ENCODE measurements at places on chromosomes 13 and 19.

- no peak for DNase-seq
Measured at GRCh38 chr19:33347300-33347699, 26.2 kb upstream of the CEBPG start.

DNA sequence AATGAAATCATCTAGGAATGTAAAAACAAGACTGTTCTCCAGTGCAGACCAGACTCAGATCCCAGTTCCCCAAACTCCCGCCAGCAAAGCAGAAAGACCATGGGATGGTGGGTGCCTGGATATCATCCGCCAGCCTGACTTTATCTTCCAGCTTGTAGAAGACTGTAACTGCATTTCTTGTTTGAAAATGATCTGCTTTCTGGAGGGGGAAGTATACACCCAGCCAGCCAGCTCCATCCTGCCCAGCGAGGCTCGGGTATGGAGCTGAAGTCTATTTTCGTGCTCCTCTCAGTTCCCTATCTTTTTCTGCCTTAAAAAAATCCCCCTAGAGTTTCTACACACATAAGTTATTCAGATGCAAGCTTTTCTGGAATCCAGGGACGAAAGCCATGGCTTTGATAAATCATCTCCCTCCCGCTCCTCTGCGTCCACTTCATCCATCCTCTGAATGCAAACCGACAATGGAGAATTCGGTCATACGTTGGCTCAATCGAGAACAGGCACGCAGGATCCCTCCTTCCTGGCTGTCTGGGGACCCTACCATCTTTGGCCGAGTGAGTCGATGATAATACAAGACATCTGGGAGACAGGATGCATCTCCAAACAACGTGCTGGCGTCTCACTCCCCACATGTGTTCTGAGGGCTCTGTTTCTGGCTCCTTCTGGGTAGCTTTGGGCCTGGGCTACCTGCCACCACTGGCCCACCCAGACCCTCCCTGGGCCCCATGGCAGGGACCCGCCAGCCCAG is 31.2 kb downstream of the CEBPG start:
- no peak for DNase-seq

DNA sequence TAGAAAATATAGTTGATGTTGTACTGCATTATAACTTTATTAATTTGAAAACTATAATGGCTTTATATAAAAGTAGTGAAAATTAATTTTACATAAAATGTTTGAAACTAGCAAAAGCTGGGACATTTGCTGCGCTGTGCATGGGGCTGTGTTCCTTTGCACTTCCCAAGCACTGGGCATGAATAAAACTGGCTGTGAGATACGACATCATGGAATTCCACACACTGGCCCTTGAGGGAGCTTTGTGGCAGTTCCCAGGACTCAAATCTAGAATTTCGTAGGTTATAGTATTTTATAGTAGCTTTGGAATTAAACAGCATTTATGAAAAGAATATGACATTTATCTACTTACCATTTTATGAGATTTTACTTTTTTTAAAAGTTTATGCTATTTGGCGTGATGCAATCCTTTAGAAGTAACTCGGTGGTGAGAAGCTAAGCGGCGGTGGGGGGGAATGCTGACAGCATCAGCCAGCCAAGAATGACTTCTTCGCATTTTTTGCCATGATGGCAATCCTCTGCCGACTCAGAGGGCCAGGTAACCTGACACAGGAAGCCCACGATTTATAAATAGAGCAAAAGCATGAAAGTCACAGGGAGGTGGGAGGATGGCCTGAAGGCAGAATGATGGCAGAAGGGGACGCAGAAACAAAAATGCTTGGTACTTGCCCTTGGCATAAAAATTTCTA is 553.5 kb downstream of the MYO16 start:
- DNase-seq: no peak

GRCh38 chr19:46068345-46069258 is 27.8 kb upstream of the IGFL4 start:
- no peak for DNase-seq

DNA sequence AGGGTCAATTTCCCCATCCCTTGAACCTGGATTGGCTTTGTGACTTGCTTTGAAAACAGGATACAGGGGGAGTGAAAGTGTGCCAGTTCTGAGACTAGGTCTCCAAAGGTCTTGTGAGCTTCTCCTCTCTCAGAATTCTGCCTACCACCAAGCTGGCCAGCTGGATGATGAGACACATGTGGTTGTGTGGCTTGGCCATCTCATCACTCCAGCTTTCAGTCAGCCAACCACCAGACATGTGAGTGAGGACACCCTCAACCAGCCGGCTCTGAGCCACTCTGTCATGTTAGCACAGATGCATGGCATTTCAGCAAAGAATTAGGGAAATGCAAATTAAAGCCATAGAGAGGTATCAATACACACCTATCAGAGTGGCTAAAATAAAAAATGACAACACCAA is 29.5 kb downstream of the ENOX1 start:
- no peak for DNase-seq

DNA sequence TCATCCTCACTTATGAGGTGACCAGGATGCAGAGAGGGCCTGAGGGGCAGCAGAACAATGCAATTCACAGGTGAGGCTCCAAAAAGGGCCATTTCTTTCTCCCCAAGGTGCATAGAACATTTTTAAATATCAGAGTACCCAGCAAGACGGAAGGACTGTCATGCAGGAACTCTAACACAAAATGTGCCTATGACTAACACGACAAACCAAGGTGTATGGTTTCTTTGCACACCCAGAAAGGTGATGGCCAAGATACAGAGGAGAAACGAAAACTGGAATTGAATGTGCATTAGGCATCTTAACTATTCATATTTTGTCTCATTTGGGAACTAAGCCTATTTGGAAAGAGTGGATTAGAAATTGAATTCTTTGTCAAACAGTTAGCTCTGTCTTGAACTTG is 29.9 kb downstream of the SHISA2 start:
- no peak for DNase-seq

DNA sequence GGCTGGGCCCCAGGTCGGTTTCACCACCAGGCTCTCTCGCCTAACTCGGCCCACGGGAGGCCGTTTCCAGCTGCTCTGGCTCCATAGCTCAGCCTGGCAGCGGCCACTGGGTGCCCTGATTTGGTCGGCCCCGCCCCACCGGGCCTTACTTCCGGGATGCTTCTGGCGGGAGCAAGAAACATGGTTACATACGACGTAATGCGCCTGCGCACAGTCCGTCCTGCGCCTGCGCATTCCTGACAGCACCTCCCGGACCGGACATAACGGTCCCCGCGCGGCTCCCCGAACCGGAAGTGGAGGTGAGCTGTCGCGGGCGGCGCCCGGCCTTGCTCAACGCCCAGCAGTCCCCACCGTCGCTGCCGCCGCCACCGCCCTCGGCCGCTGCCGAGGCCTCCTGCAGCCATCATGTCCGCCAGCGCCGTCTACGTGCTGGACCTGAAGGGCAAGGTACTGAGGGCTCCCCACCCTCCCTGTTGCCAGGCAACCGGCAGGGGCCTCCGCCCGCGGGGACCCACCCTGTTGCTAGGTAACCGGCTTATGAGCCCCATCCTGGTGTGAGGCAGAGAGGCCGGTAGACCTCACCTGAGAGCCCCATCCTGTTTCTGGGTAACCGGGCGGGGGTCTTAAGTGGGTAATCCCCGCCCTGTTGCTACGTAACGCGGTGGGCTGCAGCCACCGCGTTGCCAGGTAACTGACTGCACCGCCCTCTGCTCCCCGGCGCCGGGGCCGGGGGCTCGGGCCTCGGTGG is at the start of gene AP1M1:
TSS of gene AP1M1 (plus strand) at position 290 of the 748 bp plus-strand sequence. CDS start at position 406, 116 bp downstream.
- DNase-seq: peak; percentile 98

DNA sequence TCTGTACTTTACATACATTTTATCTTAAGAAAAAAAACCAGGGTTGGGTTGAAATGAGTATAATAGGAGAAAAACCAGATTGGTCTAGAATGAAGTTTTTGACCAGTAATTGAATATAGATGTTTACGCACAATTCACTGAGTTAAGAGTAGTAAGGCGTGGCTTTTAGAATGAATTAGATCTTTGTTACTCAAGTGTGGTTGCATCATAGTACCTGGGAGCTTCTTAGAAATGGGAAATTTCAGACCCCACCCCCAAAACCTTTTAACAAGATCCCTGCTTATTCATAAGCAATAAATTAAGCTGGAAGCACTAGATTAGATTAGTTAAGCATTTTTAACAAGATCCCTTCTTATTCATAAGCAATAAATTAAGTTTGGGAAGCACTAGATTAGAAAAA is 28.7 kb upstream of the LMO7 start:
- no peak for DNase-seq

DNA sequence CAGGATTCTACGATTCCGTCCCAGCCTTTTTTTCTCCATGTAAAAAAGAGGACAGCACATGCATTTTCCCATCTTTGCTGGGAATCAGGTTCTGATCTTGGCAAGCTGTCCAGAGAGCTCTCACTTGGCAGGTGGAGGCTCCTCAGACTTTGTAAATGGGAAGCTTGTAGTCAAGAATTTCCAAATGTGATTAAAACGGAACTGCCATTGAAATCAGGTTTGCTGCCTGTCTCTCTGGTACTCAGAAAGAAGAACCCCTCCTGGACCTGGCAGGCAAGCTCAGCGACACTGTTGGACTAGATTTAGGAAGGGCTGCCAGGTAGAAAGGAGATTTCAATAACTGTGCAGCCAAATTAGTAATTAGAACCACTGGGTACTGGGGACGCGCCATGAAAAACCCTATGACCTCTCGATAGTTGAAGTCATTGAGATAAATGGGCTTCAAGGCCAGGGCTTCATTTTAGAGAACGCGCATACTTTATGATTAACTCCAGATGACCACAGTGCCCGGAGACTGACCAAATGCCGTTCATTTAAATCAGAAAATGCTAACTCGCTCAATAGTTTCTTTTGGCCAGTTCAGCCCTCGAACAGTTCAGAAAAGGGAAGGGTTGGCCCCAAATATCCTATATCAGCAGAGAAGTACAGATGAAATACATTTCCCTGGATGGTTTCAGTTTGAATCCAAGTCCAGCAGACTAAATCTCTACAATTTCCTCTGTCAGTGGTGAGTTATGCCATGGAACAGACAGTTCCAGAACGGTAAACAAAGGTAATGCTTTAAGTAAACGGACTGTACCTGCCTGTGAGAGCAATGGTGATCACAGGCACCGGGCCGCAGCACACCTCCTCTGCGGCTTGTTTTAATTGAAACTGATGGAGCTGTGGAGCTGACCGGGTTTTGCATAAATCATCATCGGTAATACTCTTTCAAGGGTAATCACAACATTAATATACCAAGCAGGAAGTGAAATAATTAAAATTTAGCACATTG is 517.4 kb downstream of the RFC3 start:
- DNase-seq: no peak

DNA sequence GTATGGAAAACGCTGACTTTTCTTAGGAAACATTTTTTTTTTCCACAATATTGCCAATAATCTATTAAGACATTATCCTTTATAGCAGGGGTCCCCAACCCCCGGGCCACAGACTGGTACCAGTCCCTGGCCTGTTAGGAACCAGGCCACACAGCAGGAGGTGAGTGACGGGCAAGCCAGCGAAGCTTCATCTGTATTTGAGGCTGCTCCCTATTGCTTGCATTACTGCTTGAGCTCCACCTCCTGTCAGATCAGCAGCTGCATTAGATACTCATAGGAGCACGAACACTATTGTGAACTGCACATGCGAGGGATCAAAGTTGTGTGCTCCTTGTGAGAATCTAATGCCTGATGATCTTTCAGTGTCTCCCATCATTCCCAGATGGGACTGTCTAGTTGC is 793.7 kb downstream of the SLITRK5 start:
- DNase-seq: no peak

DNA sequence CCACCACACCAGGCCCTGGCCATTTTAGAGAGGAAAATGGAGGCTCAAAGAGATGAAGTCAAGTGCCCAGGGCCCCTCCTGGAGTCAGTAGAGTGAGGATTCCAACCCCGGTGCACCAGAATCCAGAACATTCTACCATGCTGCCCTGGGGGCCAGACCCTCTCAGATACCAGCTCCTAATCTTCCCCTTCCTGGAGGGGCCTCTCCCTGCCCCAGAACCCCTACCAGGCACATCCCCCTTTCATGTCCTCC is 11.1 kb downstream of the CAPN12 start:
- DNase-seq: no peak

DNA sequence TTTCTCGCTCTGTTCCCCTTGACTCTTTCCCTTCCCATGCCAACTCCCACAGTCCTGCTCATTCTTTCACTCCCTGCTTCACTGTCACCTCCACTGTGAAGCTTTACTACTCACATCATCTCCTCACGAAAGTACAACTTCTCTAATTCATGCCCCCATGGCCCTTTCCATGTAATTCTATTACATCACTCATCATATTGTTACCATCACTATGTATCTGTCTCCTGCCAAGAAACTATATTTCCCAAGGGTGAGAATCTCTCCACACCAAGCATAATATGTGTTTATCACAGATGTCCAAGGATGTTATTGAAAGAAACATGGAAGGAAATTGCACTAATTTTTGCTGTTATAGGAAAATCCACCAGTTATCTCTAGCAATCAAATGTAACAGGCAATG is 37.2 kb upstream of the LRCH1 start:
- DNase-seq: no peak

DNA sequence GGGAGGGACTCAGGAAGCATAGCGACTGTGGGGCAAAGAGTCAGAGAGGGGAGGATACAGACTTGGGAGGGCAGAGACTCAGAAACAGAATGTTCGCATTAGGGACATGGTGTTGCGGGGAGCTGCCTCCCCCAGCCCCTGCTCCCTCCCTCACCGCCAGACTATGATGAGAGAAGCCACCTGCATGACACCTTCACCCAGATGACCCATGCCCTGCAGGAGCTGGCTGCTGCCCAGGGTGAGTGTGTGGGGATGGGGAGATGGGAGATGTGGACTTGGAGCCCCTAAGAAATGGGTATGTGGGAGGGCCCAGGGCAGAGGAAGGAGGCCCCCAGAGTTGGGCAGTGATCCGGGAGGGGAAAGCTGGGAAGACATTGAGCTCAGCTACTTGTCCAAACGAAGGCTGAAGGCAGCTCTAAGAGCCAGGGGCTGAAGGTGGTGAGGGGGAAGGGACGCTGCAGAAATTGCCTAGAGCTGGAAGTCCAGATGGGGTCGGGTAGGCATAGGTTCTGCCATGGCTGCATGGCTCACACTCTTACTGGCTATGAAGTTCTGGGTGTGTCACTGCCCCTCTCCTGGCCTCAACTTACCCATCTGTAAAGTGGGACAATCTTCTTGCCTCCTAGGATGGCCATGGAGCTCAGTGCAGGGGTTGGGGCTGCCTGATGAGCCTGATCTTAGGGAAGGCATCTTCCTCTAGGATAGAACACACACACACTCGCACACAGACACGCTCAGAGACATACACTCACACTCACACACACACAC is 1.4 kb downstream of the SPACA6 start:
- no peak for DNase-seq

- DNase-seq: no peak
Measured at GRCh38 chr19:3055741-3056416, 6.4 kb downstream of the TLE5 start.

- no peak for DNase-seq
Measured at GRCh38 chr13:18235756-18236527, 945.7 kb downstream of the TUBA3C start.
